Activated naive CD4-positive, alpha-beta T cell treated with anti-CD3 and anti-CD28 coated beads for 36 hours (primary cell): ENCODE measurements at places on chromosomes 5 and 9. TPM values are rescaled to one million over a fixed set of nuclear protein-coding genes. Genes with fewer than 3 reads are reported as not detected.
A peak's percentile ranks its signal among the peaks of the same experiment; 100 is the strongest.

ADGRD2 gene
- not detected for total RNA-seq

- no peak for DNase-seq
Observed at GRCh38 chr9:136742591-136743391, at the start of gene LCN10. TSS of gene LCN10 (minus strand) at chr9:136742940. CDS start at chr9:136742903, 37 bp downstream.

BRINP1 gene
- total RNA-seq, result not detected

DNA sequence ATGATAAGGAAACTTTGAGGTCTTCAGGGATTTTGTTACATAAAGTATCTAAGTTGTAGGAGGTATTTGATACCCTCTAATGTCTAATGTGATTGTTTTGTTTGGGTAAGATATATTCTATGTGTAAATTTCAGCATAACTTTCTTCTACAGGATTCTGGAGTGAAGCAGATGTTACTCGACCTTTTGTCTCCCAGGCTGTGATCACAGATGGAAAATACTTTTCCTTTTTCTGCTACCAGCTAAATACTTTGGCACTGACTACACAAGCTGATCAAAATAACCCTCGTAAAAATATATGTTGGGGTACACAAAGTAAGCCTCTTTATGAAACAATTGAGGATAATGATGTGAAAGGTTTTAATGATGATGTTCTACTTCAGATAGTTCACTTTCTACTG, 6.0 kb downstream of the MRPS30 start:
- no peak for DNase-seq

DNA sequence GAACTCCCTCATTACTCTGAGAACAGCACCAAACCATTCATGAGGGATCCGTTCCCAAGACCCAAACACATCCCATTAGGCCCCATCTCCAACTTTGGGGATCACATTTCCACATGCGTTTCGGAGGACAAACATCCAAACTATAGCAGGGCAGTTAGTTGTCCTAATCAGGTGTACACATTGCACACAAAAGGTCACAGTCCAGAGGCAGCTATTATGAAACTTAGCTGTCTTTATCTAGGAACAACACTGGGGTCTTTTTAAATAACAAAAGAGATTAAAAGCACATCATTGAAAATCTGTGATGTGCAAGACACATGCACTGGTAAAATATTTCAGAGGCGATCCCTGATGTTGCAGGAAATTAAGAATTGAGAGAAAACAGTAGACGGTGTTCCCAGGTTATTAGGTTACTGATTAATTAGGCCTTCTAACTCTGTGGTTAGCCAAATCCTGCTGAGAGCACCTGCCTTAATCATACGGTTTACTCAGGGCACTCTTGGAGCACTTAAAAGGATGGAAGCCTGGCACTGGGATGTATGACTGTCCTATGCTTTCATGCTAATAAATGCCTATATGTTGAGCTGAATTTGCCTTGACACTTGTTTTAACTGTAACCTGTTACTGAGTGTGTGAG, 1574.5 kb upstream of the WWC1 start:
- no peak for DNase-seq

- no peak for DNase-seq
Observed at GRCh38 chr5:36273809-36274526, 27.7 kb downstream of the RANBP3L start.

GABRA1 gene
- total RNA-seq, result not detected

GRCh38 chr9:24516463-24516862, 29.2 kb downstream of the IZUMO3 start:
- no peak for DNase-seq

NFX1 gene
- total RNA-seq, result 32.6 TPM

DNA sequence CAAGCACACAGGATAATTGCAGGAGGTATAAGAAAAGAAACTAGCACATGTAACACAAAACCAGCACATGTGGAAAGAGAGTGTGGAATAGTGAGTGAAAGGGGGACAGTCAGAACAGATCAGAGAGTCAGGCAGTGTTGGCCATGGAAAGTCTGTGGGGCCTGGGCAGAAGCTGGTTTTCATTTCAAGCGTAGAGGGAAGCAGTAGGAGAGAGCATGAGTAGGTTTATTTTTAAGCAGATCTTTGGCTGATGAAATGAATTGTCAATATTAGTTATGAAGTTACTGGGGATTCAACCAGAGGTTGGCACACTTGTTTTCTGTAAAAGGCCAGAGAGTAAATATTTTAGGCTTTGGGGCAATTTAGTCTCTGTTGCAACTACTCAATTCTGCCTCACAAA, 283.1 kb downstream of the SMARCA2 start:
- DNase-seq, result no peak

MARCOL gene
- not detected for total RNA-seq

GRCh38 chr5:5487585-5488360, 65.3 kb downstream of the ICE1 start:
- DNase-seq, result no peak

TSSK1B gene
- total RNA-seq, result not detected

DNA sequence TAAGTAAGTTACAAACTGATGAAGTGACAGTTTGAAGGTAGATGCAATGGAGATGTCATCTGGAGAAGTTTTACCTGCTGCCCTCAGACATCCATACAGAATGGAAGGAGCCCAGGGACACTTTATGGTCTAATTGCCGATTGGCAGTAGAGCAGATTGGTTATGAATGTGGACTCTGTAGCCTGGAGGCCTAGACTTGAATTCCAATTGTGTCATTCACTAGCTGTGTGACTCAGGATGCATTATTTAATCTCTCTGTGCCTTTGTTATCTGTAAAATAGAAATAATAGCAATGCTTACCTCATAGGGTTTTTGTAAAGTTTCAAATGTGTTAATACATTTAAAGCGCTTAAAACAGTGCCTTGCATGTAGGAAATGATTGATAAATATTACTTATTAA, 5.2 kb upstream of the TCERG1 start:
- no peak for DNase-seq

CNTNAP3 gene
- total RNA-seq, result not detected

DNA sequence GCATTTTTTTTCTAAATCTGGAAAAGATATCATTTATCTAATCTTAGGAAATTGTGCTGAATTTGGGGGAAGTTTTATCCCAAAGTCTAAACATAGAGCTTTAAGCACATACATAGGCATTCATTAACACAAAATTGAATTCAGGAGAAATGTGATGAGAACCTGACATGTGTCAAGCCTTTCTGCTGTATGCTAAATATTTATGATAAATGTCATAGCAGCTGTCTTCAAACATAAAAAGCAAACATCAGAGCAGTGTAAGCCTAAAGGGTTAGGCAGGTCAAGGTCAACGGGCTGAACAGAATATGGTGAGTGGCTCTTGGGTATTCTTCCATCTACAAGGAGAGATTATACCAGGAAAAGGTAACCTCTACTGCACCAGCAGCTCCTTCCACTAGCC, 737.2 kb upstream of the ZNF608 start:
- DNase-seq, result no peak

DNA sequence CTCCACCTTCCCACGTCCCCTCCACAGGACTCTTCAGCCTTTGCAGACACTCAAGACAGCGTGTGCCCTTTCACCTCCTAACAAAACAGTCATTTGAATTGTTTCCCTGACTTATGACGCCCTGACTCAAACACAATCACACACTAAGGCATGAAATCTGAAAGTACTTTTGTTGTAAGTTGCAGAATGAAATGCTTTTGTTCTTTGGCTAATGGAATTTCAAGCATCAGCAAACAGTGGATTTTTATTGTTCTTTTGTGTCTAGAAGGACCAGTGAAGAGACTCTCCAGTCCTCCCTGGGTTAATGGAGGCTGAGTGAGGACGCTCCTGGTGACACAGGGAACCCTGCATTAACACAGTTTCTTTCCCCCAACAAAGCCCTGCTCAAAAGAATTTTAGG, 380.1 kb downstream of the CTNND2 start:
- no peak for DNase-seq

GRCh38 chr9:98795970-98796363, 388 bp downstream of the ANKS6 start:
- peak; percentile 23 for DNase-seq

IRGM gene
- 1.7 TPM for total RNA-seq

PCDH12 gene
- total RNA-seq, result 1.1 TPM

- DNase-seq, result no peak
Observed at GRCh38 chr9:137691646-137692351, 73.0 kb downstream of the EHMT1 start.

TAF11L10 gene
- not detected for total RNA-seq

GRCh38 chr5:89520771-89521170, 637.8 kb upstream of the MEF2C start:
- no peak for DNase-seq

DNA sequence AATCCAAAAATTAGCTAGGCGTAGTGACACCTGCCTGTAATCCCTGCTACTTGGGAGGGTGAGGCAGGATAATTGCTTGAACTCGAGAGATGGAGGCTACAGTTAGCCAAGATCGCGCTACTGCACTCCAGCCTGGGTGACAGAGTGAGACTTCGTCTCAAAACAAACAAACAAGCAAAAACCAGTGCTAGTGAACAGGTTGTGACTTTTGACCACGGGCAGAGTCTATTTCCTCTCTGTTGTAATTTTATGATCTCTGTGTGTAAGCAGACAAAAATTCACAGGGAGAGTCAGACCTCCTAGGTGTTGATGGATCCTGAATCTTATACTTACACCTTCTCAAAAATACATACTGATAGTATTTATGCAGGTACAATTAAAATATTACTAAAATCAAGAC, 65.8 kb downstream of the SPEF2 start:
- DNase-seq, result no peak

HBEGF gene
- total RNA-seq, result 8.7 TPM

DNA sequence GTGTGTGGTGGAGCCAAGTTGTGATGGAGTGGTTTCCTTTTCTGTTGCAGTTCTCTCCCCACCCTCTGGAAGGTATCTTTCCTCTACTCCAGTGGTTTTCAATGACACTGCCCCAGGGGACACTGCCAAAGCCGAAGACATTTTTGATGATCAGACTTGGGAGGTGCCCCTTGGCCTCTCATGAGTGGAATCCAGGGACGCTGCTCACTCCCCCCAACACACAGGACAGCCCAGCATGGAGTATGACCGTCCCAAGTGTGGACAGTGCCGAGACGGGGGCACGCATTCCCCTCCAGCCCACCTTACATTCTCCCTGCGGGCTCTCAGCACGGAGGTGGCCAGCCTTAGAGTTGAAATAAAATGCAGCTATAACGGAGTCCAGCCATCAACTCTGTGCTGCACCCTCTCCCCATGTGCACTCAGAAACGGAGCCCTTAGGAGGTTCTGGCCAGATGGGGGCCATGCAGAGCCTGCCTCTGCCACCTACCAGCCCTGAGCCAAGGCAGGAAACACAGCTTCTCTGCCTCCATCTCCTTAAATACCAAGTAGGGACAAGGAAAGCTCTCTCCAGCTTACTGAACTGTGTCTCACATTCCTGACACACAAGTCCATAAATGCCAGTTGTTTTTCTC, 150.8 kb downstream of the ROR2 start:
- no peak for DNase-seq

DNA sequence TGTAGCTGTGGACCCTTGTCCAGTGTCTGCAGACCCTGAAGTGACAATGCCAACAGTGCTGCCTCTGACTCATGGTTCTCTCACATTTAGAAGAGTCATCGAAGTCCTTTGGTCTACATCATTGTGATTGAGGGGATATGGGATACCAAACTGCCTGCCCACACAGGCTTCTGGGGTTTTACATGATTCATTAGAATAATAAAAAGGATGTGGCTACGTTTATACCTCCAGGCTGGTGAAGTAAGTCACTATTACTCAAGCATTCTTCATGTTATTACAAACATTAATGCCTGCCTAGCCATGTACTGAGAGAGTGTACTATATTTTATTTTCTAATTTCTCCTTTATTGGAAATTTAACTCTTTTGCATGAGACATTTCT, 365.7 kb downstream of the SPATA31D1 start:
- no peak for DNase-seq

TRAF1 gene
- 85.0 TPM for total RNA-seq

GRCh38 chr9:38232895-38233294, 159.6 kb upstream of the ALDH1B1 start:
- no peak for DNase-seq

DNA sequence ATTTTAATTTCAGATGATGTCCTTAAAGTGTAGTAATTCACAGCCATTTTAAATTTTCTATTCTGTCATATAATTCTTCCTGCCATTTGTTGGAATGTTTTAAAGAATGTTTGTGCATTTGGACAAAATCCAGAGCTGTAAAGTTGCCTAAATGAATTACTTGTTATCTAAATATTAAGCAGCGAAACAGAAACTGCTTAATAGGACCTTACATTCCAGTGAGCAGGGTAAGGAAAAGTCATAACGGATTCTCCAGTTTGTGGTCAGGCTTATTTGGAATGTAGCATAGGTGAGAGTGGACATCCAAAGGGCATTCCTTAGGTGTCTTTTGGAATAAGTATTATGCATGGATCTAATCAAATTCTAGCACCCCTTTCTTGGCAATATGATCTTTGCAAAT, 410.4 kb upstream of the PTPRD start:
- DNase-seq, result no peak

DNA sequence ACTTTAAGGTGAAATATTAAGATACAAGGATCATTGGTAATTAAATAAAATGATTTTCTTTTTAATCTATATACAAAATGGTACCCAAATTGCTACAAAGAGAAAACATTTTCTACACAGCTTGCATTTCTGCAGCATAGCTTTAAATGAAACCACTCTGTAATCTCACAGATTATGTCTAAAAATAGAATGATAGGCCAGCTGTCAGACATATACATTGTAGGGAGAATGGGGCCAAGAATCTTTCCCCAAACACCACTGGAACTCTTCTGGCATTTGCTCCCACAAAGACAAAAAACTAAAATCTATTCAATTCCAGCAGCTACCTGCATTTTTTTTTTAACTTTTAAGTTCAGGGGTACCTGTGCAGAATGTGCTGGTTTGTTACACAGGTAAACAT, 124.1 kb upstream of the NR5A1 start:
- no peak for DNase-seq
